ENCODE measurements at places on chromosomes 7 and 10.

- no peak for DNase-seq
These were observed 1.3 kb upstream of the NMT2 start for GRCh38 chr10:15169555-15170401.

DNA sequence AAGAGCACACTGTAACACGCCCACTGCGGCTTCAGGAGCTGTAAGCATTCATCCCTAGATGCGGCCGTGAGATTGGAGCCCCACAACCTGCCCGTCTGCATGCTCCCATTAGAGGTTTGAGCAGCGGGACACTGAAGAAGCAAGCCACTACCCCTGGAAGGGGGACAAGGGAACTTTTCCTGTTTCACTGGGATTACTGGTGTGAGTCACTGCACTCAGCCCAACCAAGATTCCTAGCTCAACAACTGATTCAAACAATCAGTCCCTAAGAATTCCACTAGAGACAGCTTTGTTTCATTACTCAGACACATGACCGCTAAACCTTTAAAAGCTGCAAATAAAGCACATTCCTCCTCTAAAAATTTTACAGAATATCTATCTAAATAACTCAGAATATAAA lies 69.8 kb downstream of the ORC5 start:
- no peak for DNase-seq

- no peak for DNase-seq
These were observed 23.9 kb downstream of the STRIP2 start for GRCh38 chr7:129458171-129458570.

DNA sequence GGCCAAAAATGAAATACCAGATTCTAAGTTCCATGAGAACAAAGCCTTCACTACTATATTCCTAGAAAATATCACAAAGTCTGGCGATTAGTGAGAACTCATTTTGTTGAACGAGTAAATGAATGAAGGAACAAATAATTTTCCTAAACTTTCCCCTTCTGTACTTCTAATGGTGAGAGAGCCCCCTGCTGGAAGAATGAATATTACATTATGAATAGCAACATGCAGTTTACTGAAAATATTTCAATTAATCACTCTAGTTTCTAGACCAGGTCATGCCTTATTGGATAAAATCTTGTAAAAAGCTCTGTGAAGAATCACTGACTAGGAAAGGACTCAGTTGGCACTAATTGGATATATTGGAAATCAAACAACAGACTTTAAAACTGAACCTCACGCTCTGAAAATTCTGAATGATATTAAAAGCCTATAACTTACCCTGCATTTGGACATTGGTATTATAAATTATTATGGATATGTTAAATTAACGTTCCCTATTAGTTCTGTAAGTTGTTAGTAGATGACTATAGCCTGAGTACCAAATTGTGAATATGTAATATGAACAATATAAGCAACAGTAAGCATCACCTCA lies 32.4 kb upstream of the MTPN start:
- peak; percentile 71 for DNase-seq

DNA sequence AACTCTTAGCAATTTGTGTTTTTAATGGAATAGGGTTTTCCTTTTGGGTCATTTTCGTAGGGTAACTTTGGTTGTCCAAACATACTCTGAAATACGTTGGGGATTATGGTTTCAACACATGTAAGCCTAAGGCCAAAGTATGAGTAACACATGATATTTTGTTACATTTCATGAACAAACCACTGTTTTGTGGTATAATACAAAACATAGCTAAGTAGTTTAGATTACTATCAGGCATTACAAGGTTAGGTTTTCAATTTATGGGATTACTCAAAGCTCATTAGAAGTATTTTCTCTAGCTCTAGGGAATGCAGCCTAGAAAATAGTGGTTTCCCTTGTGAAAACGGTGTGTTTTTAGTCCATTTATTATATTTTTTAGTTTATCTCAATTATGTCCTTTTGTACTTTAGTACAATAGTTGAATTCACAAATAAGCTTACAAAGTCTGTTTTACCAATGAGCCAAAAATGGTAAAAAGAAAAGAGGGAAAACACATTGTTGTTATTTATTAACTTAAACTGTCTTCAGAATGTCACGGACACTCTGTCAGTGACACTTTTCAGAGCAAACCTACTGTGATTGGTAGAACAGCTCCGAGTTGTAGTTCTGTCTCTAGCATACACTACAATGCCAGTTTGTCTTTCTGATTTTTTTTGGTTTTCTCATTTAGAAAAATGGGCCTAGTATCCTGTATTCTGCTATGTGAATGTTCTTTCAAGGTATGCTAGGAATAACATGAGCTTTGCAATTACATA lies 473.7 kb downstream of the SUGCT start:
- no peak for DNase-seq

DNA sequence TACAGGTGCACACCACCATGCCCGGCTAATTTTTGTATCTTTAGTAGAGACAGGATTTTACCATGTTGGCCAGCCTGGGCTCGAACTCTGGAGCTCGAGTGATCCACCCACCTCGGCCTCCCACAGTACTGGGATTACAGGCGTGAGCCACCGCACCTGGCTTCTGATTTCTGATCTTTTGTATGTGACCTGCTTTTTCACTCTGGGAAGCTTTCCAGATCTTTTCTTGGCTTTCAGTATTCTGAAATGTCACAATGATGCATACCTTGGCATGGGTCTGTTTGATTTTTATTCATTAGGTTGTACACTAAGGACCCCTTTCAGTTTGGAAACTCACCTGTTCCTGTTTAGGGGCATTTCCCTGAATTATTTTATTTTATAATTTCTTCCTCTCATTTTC lies 41.6 kb downstream of the PROSER2 start:
- no peak for DNase-seq

DNA sequence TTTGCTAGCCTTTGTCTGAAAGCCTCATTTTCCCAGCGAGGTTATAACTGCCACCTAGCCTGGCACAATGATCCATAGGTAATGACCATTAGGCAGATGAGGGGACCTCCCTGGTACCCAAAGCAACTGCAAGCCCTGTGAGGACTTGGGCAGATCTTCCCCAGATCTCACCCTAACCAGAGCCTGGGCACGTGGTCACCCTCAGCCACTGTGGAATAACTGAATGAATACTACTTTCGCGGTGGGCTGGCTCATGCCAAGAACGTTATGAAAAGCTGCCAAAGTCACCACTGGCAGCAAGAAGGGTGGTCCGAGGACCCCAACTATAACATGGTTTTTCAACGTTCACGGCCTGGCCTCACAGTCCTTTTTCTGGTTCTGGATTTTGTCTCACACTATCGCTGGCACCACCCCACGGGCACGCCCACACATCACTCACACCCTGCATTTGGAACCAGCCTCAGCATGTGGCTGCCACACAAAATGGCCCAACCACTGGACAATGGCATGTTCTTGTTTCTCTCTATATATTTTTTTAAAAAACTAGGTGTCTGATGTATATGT lies 3.4 kb downstream of the PRKAG2 start:
- DNase-seq: no peak

- no peak for DNase-seq
These were observed 161.3 kb upstream of the AUTS2 start for GRCh38 chr7:69436946-69437345.

- peak; percentile 70 for DNase-seq
These were observed at the start of gene BHLHA15 for GRCh38 chr7:98211221-98211675. Gene BHLHA15, plus strand, starts transcription at chr7:98211439. Its CDS starts 871 bp downstream, at chr7:98212310.

DNA sequence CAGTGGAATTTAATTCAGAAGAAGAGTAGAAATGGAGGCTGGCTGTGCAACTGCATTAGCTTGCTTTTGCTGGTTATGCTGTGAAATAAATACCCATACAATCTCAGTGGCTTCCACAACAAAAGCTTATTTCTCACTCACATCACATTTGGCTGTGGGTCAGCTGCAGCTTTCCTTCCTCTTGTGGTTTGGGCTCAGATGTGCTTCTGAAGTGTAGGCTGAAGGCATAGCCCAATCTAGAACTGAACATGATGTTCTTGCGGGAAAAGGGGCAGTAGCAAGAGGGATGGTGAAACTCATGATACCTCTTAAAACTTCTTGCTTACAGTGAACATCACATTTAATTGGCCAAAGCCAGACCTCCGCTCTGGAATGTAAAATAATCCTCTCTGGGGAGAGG lies 119.9 kb downstream of the HECW1 start:
- DNase-seq: no peak

- DNase-seq: no peak
These were observed 191.9 kb downstream of the SFMBT2 start for GRCh38 chr10:7218968-7219367.

DNA sequence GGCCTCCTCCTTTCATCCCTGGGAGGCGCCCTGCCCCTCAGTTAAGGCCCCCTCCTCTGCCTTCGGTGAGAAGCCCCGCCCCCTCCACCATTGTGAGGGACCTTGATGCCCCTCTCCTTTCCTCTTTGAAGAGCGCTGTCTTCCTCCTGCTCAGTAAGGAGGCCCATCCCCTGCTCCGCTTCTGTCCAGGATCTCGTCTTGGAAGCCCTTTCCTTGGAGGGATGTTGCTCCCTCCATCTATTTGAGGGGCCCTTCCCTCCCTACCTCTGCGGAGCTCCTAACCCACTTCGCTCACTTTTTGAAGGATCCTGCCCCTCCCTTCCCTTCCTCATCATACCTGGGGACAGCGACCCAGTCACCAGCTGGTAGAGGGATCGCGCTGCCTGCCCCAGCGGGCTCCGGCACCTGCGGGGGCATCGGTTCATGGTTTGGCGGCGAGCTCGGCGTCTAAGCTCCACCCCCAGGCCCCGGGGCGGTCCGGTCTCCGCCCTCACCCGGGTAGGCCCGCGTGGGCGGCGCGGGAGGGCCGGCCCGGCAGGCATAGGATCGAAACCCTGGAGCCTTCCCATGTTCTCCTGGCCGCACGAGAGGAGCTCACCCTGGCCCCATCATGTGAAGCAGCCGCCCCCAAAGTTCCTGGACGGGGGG lies 4.1 kb downstream of the KCNIP2 start:
- no peak for DNase-seq

DNA sequence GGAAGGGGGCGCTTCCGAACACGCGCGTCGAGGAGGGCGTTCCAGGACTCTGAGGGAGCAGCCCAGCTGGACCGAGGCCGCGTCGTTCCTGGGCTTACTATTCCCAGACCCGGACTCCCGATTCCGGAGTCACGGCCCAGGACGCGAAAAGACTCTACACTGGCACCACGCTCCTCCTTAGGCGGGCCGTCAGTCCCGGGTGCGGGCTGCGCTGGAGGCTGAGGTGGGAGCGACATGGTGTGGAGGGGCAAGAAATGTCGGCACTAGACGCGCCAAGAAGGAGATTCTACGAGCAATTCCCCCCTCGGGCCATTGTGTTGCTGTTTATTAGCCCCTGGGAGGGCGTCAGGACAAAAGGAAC lies 584 bp upstream of the RUNDC3B start:
- DNase-seq: no peak

DNA sequence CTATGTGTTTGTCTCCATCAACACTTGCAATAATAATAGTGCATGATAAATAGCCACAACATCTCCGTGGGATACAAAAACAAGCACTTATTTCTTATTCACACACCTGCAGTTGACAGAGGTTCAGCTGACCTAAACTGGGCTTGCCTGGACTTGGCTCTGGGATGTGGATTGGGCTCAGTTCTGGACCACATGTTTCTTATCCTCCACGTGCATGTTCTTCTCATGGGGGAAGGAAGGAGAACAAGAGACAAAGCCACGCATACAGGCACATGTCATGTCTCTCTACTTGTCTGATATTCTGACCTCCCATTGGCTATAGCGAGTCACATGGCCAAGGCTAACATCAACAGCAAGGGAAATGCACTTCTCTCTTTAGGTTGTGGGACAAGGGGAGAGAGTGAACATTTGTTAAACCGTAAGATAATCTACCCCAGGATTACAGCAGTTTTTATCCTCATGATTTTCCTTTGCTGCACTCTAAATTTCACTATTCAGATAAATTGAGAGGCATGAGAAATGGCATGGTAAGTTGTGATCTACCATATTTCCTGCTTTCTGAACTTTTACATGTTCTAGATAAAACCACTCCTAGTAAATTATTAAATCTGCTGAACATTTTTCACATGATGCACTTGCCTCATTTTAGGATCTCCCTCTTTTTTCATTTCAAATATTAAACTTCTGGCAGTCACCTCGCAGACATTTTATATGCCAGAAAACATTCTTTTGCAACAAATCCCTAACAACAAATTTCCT lies 33.7 kb downstream of the CFAP58 start:
- DNase-seq: no peak

DNA sequence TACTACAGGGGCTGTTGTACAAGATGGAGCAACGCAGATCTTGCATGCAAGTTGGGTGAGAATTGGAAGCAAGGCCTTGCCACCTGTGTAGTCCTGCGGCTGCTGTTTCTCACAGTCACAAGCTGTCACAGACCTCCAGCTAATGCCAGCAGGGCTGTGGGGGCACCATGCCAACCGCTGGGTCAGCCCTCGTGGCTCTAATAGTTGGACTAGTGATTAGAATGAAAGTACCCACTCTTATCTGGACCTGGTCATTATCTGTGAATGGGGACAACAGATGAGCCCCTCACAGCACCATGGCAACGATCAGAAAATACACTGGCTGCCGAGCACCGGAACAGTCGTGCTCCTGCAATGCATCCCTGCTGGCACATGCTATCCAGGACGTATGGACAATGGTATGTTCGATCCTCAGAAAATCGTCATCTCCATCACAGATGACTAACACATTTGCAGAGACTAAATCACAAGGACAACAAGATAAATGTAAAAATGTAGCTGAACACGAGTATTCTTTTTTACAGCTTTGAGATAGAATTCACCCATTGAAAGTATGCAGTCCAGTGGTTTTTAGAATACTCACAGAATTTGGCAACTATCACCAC lies 80.4 kb upstream of the CALN1 start:
- no peak for DNase-seq

GRCh38 chr10:35639728-35640401 lies 2.2 kb downstream of the FZD8 start:
- DNase-seq: no peak

- no peak for DNase-seq
These were observed 54.2 kb upstream of the FRMD4A start for GRCh38 chr10:14384915-14385314.

DNA sequence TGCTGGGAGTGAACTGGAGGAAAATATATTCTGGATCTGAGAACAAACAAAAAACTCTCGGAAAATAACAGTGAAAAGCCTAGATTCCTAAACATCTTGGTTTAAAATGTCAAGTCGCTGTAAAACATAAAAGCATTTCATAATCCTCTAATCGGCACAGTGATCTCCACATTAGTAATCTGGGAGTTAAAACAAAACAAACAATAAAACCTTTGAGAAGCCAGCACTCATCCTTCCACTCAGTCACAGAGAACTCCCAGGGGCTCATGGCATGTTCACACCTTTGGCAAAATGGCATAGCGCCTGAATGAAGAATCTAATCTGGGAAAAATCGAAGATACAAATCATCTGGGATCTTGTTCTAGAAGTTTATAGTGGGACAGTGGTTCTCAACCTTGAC lies 24.1 kb upstream of the HPS1 start:
- DNase-seq: no peak

- no peak for DNase-seq
These were observed 3.8 kb downstream of the SHTN1 start for GRCh38 chr10:117001144-117001543.

- no peak for DNase-seq
These were observed 188.5 kb upstream of the SHH start for GRCh38 chr7:156000601-156001396.

GRCh38 chr7:5679813-5680473 lies 101.5 kb downstream of the RNF216 start:
- DNase-seq: no peak

- no peak for DNase-seq
These were observed 14.0 kb downstream of the KMT2E start for GRCh38 chr7:105028004-105028403.
